ENCODE measurements at places on chromosomes 16 and 17.
A peak's percentile ranks its signal among the peaks of the same experiment; 100 is the strongest.

- no peak for DNase-seq
Observed at GRCh38 chr17:18379246-18380146, 1.9 kb downstream of the EVPLL start.

DNA sequence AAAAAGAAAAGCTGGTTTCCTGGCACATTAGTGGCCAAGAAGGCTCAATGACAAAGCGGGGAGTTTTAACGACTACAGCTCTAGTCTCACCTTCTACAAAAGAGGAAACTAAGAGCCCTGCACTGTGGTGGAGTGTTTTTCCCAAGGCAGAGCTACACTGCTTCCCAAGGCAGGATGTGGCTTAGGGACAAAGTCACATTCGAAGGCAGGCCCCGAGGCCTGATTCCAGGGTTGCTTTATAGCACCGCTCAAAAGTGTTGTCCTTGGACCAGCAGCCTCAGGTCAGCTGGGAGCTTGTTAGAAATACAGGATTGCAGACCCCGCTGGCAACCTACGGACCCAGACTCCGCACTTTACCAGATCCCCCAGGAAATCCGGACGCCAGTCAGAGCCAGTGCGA, 23.8 kb downstream of the TMEM92 start:
- DNase-seq: no peak

DNA sequence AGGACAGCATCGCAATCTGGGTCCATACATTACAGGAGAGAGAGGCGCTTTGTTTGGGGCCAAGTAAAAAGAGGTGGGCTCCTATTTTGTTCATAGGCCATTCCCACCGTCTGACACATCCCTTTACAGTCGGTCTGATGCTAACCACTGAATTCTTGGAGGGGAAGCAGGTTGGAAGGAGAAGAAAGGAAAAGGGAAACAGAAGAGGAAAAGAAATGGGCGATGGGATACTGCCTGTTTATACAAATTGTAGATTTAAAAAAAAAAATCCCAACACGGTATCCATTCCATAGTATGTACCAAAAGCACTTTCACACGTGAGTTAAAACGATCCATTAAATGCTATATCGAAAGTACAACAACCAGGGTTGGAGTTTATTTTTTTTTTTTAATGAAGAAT, 4.0 kb upstream of the ZFHX3 start:
- no peak for DNase-seq

DNA sequence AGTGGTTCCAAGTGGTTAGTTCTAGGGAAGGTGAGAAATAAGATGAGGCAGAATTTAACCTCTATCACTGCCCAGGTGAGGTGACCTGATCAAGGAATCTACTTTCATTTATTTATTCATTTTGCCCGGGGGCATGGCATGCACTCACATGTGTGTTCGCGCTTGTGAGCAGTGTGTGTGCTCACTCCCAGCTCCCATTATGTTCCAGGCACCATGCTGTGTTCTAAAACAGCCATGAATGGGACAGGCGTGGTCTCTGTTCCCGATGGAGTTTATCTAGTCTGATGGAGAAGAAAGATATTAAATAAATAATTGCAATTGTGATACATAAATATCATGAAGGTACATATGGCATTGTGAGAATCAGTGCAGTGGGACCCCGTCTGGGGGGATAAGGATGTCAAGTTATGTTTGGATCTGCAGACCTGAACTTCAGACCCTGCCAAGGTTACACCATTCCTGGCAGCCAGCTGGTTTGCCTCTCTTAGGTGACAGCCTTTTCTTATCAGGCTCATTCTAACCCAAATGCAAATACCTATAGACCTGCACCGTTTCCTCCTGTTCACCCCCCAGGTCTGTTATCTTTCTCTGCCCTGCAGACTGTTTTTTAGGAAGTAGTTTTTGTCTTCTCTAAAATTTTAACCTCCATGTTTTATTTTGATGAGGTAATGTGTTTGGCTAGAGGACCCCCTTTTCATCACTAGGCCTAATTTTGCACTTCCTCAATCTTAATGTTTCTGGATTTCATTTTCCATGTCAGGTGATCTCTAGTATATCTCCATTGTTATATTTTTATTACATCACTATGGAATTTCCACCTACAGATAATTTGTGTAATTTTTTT, 11.8 kb downstream of the CYB5B start:
- peak; percentile 63 for DNase-seq

GRCh38 chr17:69232650-69233049, 4.0 kb upstream of the ABCA10 start:
- DNase-seq: no peak

- no peak for DNase-seq
Observed at GRCh38 chr17:28338056-28338768, 2.7 kb downstream of the TNFAIP1 start.

- DNase-seq: no peak
Observed at GRCh38 chr17:603406-604114, 111.1 kb downstream of the VPS53 start.

- DNase-seq: no peak
Observed at GRCh38 chr17:58643147-58643546, 48.7 kb downstream of the TEX14 start.

DNA sequence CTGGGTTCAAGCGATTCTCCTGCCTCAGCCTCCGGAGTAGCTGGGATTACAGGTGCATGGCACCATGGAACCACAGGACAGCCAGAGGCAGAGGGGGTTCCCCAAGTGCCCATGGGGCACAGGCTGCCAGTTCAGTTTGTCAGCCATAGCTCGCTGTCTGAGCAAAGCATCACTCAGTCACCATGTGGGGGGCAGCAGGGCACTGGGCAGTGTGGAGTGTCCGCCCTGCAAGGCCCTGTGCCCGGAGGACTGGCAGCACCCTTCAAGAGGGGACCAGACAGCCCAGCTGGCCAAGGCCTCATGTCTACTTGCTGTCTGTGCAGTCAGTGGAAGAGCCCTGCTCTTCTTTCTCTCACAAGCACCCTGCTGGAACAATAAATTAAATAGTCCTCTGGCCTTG, 6.4 kb downstream of the ALYREF start:
- DNase-seq: no peak

GRCh38 chr17:82582213-82582612, 62.7 kb downstream of the FOXK2 start:
- no peak for DNase-seq

GRCh38 chr16:3494386-3494973, 809 bp downstream of the C16orf90 start:
- DNase-seq: no peak

- no peak for DNase-seq
Observed at GRCh38 chr16:51012396-51012795, 138.7 kb downstream of the SALL1 start.

- DNase-seq: no peak
Observed at GRCh38 chr17:4150096-4150495, 7.1 kb downstream of the CYB5D2 start.

- no peak for DNase-seq
Observed at GRCh38 chr16:630815-631405, at the start of gene WFIKKN1. WFIKKN1 (plus strand) TSS chr16:630985; CDS start chr16:631254, 269 bp downstream.

DNA sequence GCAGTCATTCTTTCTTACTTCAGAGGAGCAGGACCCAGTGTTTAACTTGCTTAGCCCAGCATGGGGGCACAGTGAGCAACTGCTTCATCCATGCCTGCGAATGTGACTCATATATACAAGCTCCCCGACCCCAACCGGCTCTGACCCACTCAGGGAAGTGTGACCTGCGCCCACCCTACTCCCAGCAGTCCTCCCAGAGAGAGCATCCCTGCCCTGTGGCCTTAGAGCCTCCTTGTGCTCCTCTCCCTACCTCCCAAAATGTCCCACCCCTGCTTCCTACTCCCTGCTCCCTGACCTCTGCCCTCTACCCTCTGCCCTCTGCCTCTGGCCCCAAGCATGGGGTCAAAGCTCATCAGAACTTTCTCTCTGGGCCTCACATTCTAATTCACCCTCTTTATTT, 46.9 kb upstream of the DLX4 start:
- DNase-seq: no peak

- no peak for DNase-seq
Observed at GRCh38 chr17:39306509-39307212, 80.9 kb upstream of the STAC2 start.

DNA sequence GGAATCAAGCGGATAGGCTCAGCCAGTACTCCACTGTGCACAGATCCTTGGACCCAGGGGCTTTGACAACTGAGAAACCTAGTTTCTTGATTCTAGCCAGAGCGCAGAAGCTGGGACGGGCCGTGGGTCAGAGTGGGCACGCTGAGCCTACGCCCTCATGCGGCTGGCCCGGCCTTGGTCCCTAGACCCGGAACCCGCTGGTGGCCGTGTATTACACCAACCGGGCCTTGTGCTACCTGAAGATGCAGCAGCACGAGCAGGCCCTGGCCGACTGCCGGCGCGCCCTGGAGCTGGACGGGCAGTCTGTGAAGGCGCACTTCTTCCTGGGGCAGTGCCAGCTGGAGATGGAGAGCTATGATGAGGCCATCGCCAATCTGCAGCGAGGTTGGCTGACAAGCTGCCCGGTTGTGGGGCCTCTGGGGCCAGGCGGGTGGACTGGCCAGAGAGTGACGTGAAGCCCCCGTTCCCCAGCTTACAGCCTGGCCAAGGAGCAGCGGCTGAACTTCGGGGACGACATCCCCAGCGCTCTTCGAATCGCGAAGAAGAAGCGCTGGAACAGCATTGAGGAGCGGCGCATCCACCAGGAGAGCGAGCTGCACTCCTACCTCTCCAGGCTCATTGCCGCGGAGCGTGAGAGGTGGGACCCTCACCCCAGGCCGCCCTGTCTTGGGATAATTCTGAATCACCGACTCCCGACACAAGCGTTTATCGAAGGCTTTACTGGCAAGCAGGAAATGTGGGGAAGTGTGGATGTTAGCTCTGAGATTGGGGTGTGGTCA, 946 bp downstream of the STUB1 start:
- peak; percentile 38 for DNase-seq

DNA sequence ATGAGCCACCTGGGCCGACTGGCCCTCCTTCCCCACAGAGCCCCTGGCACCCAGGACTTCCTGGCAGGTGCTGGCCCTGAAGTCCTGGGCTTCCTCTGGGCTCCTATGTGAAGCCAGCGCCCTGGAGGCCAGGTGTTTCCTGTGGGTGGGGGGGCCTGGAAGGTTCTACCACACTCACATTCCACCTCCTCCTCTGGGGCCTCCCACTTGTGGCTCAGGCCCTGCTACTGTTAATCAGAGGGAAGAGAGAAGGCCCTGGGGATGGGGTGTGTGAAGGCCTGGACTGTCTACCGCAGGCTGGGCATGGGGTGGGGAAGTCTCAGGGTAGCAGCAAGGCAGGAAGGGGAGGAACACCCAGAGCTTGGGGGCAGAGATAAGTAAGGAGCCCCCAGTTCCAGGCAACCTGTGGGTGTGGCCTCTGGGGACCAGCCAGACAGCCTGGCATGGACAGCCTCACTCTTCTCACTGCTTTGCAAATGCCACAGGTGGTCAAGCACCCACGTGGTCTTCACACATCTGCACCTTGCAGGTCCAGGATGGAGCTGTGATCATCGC, 111.9 kb upstream of the TNRC6C start:
- no peak for DNase-seq

DNA sequence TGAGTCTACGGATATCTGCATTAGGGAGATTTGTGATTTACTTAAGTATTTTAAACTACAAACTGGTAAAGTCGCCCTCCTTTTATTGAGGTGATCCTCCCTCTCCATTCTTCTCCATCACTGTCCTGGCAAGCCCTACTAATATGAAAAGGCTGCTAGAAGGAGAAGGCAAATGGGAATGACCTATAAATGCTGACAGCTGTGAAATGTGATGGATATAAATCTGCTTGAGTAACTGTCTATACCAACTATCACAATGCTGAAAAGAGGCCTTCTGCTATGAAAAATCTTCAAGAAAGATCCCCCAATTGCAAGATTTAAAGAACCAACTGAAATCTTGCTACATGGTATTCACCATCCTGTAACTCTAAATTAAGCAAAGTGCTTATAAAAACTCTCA, 15.5 kb downstream of the DNAJC7 start:
- no peak for DNase-seq

DNA sequence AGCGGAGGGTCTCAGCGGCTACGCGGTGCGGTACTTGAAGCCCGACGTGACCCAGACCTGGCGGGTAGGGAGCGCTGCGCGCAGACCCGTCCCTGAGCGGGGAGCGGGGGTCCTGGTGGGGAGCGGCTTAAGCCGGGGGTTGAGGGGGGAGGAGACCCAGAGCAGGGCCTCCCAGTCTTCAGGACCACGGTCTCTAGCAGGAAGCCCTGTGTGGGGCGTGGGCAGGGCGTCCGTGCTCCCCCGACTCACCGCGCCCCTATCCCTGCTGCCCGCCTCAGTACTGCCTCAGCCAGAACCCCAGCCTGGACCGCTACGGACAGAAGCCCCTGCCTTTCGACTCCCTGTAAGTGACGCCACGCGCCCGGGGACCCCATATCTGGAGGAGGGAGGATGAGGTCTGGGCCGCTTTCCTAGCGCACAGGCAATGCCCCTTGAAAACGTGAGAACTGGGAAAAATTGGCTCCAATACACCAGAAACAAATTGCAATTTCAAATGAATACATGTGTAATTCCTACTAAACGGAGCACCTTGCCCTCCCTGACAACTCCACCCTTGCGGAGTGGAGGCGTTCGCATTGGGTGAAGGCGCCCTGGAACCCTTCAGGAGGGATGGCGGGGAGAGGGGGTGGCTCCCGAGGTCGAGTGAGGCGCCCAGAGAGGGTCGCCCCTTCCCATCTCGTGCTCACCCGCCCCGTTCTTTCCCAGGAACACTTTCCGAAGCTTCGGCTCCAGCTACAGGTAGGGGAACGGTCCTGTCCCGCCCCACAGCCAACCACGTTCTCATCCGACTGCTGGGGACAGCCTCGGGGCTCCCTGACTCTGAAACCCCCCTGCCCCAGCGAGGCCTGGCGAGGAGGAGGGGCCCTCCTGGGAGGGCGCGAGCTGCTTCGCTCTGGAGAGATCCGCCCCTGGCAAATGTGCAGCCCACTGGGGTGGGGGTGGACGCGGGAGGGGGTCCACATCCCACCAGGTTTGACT, 14.6 kb upstream of the CNGB1 start:
- no peak for DNase-seq

DNA sequence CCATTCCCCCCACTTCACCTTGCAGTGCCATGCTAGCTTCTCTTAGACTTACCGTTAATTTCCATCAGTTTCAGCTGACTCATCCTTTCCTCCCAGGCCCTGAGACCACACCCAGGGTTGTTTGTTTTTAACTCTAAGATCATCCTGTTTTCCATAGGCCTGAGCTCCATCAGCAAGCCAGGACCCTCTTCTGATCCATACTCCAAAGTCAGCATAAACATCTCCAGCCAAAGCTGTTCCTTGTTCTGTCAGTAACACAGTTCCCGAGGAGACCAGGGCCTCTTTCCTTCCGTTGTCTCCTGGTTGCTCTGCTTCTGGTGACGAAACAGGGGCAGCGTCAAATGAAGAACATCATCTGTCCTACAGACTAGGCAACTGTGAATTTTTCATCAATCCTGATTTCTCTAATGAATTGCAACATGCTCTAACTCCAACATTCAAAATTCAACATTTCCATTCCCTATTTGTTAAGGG, 83.8 kb upstream of the HNF1B start:
- no peak for DNase-seq

DNA sequence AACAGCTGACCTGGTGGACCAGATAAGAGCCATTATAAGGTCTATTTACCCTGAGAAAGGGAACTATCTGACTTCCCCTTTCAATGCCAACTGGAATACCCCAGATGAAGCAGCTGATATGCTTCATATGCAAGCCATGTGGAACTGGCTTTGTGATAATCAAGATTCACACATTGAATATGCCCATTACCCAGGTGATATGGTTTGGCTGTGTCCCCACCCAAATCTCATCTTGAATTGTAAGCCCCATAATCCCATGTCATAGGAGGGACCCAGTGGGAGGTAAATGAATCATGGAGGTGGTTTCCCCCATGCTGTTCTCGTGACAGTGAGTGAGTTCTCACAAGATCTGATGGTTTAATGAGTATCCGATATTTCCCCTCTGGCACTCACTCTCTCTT, 42.1 kb downstream of the IKZF3 start:
- no peak for DNase-seq
